Fibroblast of the conjunctiva (primary cell): ENCODE measurements at places on chromosomes 4 and X.
A peak's percentile ranks its signal among the peaks of the same experiment; 100 is the strongest.

- no peak for DNase-seq
Observed at GRCh38 chr4:14650127-14650526, 352.2 kb upstream of the CPEB2 start.

- no peak for DNase-seq
Observed at GRCh38 chr4:130632731-130633604, 1537.0 kb downstream of the C4orf33 start.

- no peak for DNase-seq
Observed at GRCh38 chrX:133229361-133229760, 11.2 kb upstream of the TFDP3 start.

DNA sequence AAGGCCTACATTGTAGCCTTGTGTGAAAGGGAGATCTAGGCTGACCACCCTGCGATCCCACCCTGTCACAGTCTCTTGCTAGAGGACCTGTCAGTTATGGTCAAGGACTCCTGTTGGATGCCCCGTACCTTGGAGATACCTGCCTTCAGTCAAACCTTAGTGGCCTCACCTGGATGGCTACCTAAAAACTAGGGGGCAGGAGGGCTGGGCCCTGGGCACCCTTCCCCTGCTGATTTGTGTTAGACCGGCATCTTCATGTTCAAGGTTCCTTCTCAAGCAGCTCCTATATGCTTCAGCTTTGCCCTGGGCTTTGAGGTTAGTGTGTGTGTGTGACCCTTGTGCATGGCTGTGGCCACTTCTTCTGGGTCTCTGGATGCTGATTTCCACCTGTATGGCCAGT lies 35.3 kb downstream of the CCKAR start:
- no peak for DNase-seq

GRCh38 chrX:112120721-112121120 lies 38.1 kb upstream of the TRPC5 start:
- no peak for DNase-seq

- no peak for DNase-seq
Observed at GRCh38 chr4:58188316-58188715, 1078.1 kb upstream of the IGFBP7 start.

- no peak for DNase-seq
Observed at GRCh38 chrX:132467026-132467425, 21.8 kb downstream of the MBNL3 start.

DNA sequence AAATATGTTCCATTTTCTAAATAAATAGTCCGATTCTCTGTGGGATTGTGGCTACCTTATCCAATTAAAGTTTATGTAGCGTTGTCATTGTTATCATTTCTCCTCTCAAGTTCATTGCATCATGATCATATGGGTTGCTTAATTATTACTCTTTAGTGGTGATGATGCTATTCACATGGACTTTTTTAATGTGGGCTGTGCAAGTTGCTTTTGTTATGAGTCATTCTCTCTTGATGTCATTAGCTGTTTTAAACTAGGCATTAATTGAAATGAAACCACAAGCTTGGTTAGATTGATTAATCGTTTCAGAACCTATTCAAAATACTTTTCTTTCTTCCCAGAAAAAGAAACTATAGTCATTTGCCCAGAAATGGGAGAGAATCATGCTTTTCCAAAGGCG lies 38.2 kb downstream of the NHS start:
- DNase-seq = no peak

GRCh38 chr4:68765876-68766275 lies 49.9 kb upstream of the UGT2B10 start:
- DNase-seq = no peak

DNA sequence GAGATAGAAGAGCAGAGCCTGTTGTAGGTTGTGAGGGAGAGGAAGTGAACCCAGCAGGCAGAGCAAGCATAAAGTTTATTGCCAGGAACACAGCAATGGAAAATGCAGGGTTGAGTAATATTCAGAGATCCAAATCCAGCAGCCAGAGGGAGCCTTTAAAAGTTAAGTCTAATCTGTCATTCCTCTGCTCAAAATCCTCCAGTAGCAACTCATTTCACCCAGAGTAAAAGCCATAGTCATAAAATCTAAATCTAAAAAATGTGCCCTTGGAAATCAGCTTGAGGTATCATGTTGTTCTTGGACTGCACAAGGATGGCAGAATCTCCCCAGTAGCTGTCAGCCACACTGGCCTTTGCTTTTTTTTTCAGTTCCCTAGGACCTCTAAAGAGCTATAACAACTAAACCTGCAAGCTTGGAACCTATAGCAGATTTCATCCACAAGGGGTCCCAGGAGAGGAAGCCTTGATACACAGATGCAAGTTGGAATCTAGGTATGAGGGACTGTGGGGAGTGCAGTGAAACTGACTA lies 62.9 kb upstream of the FRAS1 start:
- peak; percentile 59 for DNase-seq

DNA sequence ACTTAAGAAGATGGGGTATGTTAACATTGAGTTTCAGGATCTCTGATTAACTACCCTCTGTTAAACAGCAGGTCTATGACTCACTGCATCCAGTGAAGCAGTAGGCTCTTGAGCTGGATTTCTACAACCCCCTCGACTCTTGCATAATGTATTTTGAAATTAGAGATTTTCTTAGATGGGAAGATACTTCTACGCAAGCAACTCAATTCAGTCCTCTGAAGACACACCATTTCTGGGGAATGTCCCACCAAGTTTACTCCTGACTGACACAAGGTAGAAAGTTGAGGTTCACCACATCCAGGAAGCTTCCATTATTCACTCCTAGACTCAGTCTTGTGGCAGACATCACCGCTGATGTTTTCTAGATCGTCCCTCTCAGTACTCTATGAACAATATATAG lies 12.9 kb downstream of the PALLD start:
- DNase-seq = peak; percentile 83

- no peak for DNase-seq
Observed at GRCh38 chrX:74922922-74923543, 2.2 kb downstream of the NEXMIF start.

DNA sequence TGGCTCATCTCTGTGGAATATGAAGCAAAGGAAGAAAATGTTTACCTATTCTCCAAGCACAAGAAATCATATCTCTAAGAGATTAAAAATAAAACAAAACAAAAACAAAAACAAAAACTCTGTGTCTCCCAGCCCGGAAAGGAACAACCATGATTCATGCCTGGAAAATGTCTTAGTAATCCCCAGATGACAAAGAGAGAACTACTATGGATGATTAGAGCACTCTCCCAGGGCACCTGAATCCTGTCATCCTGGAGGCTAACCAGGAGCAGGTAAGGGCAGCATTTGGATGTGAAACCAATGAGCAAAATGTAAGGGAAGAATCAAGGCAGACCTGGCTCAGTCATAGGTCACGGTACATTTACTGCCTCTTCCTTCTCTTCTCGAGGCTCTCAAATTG lies 1.7 kb upstream of the AKAP4 start:
- no peak for DNase-seq

DNA sequence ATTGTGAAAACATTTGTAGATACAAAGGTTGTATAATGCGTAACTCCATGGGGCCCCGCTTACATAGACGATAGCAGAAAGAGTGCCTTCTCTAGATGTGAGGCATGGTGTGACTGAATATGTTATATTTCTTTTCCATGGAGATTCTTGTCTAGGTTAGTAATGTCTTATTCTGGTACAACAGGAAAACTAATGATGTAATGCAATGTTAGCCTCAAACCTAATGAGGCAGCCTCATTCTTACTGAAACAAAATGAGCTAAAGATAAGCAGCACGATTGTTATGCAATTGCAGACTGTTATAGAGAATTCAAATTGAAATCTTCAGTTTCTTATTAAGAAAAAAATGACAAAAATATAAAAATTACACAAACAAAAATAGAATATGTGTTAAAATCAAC lies 171.1 kb upstream of the ANKRD50 start:
- no peak for DNase-seq

- no peak for DNase-seq
Observed at GRCh38 chr4:114302472-114302871, 296.1 kb upstream of the UGT8 start.

- peak; percentile 18 for DNase-seq
Observed at GRCh38 chrX:77505227-77505626, 58.0 kb downstream of the FGF16 start.

DNA sequence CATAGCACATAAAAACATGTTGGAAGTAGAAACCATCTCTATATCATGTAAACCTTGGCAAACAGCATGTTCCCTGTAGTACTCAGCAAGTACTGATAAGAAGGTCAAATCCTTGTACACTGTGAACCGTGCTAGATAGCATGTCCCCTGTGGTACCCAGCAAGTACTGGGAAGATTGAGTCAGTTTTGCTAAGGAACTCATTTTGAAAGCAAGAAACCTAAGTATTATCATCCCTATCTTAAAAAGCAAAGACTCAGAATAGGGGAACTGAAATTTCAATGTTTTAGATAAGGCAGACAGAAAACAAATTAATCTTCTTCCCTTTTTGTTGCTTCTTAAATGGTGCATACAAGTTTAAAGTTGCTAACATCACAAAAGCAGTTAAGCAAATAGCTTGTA lies 180.2 kb downstream of the RBM46 start:
- no peak for DNase-seq

DNA sequence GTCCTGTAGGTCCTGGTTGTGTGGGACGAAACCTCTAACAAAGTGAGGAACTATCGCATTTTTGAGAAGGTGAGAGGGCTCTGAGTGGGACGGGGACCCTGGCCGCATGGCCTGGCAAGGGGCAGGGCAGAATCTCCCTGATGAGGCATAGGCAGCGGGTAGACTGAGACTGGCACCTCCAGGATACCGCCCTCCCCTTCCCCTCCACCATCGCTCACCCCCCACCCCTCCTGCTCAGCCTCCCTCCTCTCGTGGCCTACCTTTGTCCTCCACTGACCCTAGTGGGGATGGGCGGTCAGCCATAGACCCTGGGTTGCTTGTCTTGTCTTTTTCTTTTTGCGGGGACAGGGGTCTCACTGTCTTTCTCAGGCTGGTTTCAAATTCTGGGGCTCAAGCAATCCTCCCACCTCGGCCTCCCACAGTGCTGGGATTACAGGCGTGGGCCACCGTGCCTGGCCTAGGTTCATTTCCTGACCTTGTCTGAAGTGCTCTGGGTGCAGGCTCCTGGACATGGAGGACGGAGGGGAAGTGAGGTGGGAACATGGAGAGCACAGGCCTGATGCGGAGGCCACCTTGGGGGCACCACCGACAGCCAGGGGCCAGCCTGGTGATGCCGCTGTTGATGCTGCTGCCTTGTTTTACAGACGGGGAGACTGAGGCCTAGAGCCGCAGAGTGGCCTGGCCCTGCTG lies 10.5 kb upstream of the ADD1 start:
- no peak for DNase-seq

- DNase-seq = peak; percentile 13
Observed at GRCh38 chr4:103915224-103915869, 195.6 kb upstream of the TACR3 start.

- no peak for DNase-seq
Observed at GRCh38 chr4:2386717-2387116, 31.7 kb downstream of the ZFYVE28 start.

- DNase-seq = no peak
Observed at GRCh38 chr4:5734853-5735252, 23.9 kb downstream of the EVC start.

GRCh38 chr4:113701169-113701568 lies 60.4 kb downstream of the CAMK2D start:
- no peak for DNase-seq

DNA sequence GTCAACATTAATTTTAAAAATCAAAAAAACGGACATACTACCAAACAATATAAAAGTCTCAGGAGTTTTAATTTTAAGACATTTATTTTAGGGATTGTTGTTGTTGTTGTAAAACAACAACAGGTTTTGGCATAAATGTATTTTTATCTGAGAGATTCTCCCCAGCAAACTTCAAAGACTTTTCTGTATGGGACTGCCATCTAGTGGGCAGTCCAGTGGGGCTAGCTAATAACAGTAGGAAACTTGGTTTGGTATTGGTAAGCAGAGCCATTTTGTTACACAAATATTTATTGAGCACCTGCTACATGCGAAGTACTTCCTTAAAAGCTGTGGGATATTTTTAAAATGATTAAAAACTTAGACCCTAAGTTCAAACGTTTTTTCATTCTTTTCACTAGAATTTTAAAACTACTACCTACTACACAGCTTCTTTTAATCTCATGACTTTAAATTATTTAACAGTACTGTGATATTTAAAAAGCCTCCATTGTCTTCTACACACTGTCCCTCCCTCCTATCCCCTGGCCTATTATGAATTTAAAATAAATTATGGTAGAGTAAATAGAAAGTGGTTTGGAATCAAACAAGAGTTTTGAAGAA lies 1028.4 kb upstream of the INTU start:
- peak; percentile 43 for DNase-seq

GRCh38 chrX:72080150-72080549 lies 51.6 kb downstream of the RTL5 start:
- no peak for DNase-seq

DNA sequence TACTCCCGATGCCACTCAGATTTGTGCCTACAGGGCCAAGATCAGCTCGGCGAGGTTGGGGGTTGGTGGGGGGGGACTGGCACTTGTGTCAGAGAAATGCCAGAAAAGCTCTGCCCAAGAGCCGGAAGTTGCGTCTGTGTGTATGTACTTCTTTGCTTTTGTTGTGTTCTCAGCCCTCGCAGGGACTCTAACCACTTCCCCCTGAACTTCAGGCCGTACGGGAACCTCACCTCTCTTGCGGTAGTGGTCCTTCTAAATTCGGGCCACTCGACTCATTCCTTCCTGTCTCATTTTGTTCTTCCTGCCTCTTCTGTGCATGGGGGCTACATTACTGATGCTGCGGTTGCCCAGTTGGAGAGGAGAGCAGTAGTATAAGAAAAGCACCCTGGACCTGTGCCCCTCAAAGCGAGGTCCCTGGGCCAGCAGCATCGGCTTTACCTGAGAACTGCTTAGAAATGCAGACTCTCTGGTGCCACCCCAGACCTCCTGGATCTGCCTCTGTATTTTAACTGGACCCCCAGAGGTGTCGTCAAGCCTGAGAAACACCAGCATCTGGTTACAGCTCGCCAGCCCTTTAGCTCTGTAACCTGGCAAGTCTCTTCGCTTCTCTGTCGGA lies 146.3 kb upstream of the RPS6KA3 start:
- no peak for DNase-seq

DNA sequence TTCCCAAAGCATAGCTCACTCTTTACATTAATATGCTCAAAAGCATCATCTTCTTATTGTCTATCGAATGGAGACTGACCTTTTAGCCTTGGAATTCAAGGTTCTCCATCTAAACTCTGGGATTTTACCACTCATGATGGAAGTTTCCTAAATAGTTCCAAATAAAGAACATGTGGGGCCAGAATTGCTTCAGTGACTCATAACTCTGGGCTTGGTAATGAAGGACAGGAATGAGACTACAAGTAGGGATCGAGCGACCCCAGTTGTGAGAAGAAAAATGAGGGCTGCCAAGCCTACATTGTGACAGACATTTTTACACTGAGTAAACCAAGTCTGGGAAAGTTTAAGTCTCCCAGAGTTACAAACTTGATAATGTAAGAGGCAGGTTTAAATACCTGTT lies 269.9 kb downstream of the CBLL2 start:
- no peak for DNase-seq

DNA sequence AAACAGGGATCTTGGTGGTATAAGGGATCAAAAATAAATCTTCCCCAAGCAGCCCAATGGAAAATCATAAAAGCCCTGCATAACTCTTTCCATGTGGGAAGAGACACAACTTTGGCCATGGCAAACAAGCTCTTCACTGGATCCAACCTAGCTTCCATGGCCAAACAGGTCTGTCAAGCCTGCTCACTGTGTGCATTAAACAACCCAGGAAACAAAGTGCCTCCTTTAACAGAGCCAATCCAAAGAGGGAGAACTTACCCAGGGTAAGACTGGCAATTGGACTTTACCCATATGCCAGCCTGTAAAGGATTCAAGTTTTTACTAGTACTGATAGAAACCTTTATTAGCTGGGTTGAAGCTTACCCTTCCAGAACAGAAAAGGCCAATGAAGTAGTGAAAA lies 7.6 kb upstream of the HERC5 start:
- no peak for DNase-seq

GRCh38 chrX:106972896-106973295 lies 27.1 kb downstream of the MORC4 start:
- no peak for DNase-seq
